ENCODE measurements at places on chromosomes 13 and 19.

GRCh38 chr13:52980695-52981094, 47.9 kb upstream of the OLFM4 start:
- DNase-seq = no peak

DNA sequence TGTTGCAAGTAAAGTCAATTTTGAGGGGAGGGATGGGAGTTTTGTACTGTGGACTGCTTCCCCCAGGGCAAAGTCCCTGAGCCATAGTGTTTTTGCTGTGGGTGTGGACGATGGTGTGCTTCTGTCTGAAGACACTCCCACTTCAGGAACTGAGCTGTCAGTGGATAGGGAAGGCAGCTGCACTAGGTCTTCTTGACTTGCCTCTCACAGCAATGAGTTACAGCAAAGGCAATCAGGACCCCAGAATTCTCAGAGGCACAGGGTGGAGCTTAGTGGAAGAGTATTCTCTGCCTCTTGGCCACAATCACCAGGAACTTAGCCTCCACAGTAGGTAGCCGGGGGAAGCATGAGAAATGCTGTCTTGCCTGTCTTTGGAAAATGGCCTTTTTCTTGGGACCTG, 1416.6 kb upstream of the MIR17HG start:
- no peak for DNase-seq

- DNase-seq = no peak
Measured at GRCh38 chr13:23752111-23753001, 136.8 kb downstream of the MIPEP start.

GRCh38 chr19:17338433-17339078, 1.2 kb downstream of the GTPBP3 start:
- no peak for DNase-seq

DNA sequence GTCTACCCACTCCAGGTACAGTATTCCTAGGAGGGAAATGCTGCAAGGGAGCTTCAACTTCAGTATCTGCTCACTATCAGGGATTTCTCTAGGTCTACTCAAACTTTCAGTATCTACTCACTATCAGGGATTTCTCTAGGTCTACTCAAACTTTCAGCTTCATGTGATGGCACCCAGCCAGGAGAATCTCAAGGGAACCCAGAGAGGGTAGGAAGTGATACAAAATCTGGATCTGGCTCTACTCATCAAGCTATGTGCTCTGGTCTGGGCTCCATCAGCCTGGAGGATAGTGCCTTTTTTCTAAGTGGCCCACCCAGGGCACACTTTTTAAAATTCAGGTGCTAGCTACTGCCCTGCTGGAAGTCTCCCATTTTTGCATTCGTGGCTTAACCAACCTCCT, 52.3 kb upstream of the FNDC3A start:
- DNase-seq = no peak

- no peak for DNase-seq
Measured at GRCh38 chr13:88704600-88705275, 1033.6 kb downstream of the SLITRK5 start.

- no peak for DNase-seq
Measured at GRCh38 chr13:22106058-22106457, 435.2 kb downstream of the FGF9 start.

DNA sequence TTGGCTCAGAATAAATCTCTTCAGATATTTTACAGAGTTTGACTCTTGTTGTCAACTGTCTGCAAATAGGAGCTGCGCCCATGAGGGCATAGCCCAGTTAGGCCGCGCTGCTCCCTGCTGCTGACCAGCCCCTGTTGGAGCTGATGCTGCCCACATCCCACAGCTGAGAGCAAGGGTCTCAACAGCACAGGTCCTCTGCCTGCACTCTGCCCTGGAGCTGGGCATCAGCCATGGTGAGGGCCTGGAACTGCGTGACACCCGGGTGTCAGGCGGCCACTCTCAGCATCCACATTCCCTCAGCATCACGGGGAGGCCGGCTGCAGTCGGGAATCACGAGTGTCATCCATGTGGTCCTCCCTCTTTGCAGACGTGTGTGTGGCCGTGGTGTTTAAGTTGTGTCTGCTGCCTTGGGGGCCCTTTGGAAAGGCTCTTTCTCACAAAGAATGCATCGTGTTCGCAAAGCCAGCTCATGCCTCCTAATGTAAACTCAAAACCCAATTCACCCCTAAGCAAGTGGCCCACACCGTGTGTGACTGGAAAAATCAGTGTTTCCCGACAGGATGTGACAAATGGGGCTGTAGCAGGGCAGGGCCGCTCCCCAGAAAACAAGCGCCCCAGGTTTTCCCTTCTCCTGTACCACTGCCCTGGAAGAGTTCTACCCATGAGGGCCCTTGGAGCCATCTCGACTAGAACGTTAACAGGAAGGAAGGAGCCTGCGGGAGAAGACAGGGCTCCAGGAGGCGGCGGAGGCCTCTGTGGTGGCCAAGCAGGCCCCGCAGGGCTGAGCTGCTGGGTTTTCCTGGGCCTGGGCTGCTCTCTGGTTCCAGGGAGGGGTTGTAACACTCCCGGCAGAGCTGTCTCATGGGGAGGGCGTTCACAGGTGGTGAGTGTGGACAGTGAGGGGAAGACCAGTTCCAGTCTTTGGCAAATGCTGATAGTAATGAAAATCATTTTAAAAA, 20.3 kb downstream of the ATP11A start:
- DNase-seq = no peak

DNA sequence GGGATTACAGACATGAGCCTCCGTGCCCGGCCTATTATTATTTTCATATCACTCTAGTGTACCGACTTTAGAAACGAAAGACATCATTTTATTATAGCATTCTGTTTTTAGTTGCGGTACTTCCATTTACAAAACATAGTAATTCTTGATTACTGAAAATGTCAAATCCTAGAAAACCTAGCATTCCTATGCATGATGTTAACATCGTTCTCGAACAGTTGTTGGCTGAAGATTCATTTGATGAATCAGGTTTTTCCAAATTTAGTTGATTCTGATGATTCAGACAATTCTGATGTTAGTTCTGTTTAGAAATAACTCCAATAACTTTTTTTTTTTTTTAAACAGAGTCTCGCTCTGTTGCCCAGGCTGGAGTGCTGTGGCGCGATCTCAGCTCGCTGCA, 11.5 kb upstream of the MTRF1 start:
- no peak for DNase-seq

- no peak for DNase-seq
Measured at GRCh38 chr13:60511637-60512036, 114.6 kb downstream of the TDRD3 start.

- no peak for DNase-seq
Measured at GRCh38 chr13:80030491-80030890, 310.4 kb downstream of the SPRY2 start.

GRCh38 chr13:32639502-32640105, 53.4 kb downstream of the PDS5B start:
- DNase-seq = peak; percentile 45

GRCh38 chr19:32866061-32866460, 3.5 kb downstream of the SLC7A9 start:
- DNase-seq = no peak

- peak; percentile 50 for DNase-seq
Measured at GRCh38 chr19:28878862-28879566, 333.9 kb downstream of the UQCRFS1 start.

DNA sequence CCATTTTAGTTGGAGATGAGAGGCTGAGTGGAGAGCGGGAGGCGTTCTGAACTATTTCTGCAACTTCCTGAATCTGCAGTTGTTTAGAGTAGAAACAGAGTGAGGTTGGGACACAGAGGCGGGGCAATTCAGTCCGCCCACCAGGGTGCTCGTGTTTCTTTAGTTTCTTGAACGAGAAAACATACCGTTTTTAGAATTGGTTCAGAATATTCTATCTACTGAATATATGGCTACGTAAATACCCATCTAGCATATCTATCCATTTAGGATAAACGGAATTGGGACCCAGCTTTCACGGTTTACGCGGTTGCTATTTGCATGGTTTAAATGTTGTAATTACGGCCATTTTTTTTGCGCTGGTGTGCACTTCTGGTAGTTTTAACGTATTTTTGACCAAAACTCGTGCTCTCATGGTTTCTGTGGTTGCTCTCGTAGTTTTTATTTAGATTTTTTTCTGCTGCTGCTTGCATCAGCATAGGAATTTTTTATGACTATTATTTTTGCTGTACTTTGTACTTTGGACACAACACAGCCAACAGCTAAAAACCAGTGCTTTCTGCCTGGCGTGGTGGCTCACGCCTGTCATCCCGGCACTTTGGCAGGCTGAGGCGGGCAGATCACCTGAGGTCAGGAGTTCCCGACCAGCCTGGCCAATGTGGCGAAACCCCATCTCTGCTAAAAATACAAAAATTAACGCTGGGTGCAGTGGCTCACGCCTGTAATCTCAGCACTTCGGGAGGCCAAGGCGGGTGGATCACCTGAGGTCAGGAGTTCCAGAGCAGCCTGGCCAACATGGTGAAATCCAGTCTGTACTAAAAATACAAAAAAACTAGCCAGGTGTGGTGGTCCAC, 32.7 kb downstream of the TIMM13 start:
- no peak for DNase-seq

DNA sequence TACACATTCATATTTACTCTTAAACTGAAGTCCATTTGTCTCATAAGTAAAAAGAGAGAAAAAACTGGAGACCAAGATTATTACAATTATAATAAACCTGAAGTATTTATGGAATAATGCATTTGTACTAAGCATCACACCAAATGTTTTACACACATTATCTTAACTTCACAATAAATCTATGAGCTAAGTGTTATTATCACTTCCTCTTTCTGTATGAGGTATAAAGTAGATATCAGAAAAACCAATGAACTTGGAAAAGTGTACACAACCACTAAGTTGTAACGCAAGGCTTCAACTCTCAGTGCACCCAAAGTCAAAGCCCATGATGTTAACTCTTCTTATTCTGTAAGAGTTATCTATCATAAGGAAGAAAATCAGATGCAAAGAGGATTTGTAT, 274.7 kb downstream of the FGF14 start:
- no peak for DNase-seq

DNA sequence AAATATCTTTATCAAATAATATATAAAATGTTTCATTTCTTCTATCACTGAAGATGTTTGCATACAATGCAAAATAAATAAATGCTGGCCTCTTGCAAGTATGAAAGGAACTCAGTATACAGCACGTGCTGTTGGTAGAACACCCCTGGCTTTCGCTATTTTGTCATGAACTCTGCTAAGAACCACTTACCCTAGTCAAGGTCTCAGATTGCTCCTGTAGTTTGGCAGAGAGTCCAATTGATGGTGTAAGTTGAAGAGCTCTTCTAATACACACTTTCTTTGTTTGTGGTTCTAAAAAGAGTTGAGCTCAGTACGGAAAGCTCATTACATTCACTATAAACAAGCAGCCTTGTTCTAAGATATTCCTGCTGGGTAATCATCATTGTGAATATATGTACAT, 1258.9 kb downstream of the EFNB2 start:
- no peak for DNase-seq

GRCh38 chr13:93959796-93960533, 519.5 kb downstream of the DCT start:
- no peak for DNase-seq

DNA sequence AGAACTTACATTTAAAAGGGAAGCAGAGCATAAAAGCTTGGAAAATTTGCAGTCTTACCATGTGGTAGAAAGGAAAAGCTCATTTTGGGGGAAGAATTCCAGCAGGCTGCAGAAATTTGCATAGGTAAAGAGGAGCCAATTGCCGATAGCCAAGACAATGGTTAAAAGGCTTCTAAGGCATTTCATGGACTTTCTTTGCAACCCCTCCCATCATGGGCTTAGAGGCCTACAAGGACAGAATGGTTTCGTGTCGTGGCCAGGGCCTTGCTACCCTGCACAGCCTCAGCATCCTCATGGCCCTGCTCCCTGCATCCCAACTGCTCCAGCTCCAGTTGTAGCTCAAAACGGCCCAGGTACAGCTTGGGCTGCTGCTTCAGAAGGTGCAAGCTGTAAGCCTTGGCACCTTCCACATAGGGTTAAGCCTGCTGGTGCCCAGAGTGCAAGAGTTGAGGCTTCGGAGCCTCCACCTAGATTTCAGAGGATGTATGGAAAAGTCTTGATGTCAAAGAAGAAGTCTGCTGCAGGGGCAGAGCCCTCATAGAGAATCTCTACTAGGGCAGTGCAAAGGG, 420.3 kb downstream of the PCDH17 start:
- no peak for DNase-seq

- DNase-seq = no peak
Measured at GRCh38 chr19:50567882-50568727, at the start of gene LRRC4B. LRRC4B (minus strand) TSS chr19:50568435; CDS start chr19:50548838, 19,597 bp downstream.

DNA sequence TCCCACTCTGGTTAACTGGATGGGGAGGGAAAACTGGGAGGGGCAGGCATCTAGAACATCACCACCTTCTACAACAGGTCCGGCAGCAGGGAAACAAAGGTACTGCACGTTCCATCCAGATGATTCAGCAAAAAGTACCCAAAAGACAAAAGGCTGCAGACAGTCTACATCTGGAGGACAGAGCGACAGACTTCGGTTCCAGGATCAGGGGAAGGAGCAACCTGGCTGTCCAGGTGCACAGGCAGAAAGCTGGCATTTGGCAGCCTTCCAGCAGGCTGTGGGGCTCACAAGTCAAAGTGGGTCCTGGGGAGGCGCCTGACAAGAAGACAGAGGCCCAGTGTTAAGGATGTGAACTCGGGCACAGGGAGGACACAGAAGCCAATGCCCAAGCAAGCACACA, 202.9 kb downstream of the SUCLA2 start:
- DNase-seq = no peak

DNA sequence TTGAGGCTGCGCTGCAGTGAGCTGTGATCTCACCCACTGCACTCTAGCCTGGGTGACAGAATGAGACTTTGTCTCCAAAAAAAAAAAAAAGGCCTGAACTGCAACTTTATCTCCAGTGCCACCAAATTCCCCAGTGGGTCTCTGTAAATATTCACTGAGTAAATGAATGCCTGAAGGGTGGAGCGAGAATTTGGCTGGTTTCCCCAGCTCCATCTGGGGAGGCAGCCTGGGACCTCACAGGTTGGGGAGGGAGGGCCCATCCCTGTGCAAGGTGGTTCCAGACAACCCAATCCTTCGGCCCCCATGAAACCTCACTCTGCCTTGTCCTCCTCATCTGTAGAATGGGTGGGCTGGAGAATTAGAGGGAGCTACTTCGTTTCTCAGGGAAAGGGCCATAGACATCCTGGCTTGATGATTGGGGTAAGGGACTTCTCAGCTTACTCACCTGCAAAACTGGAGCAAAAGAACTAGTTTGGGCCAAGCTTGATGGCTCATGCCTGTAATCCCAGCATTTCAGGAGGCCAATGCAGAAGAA, 4.2 kb upstream of the PKN1 start:
- DNase-seq = no peak

DNA sequence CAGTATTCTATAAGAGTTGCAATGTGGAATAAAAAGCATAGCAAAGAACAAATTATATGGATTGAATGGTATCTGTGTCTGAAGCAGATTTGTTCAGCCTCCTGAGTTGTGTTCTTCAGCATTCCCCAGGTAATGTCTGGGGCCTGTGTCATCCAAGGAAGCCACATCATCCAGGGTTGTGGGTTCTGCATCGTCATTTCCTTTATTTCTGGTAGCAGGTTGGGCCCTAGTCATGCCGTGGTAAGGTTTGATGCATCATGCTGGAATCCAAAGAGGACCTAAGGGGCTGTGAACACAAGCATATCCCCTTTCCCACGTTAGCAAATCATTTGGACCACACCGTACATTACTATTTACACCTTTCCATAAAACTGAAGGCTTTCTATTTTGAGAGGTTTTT, 131.0 kb upstream of the ZNF91 start:
- DNase-seq = no peak
